ENCODE measurements at places on chromosomes 1 and 21. TPM values are rescaled to one million over a fixed set of nuclear protein-coding genes. Genes with fewer than 3 reads are reported as not detected.
A peak's percentile ranks its signal among the peaks of the same experiment; 100 is the strongest.

GRCh38 chr1:228363686-228364067, 43.0 kb downstream of the TRIM11 start:
- no peaks in the 10 kb centered on the region for H3K36me3 ChIP-seq
- DNase-seq: no peak
- H3K27me3 ChIP-seq: no peaks in the 10 kb centered on the region
- H3K27ac ChIP-seq: no peak overlapping the region

DNA sequence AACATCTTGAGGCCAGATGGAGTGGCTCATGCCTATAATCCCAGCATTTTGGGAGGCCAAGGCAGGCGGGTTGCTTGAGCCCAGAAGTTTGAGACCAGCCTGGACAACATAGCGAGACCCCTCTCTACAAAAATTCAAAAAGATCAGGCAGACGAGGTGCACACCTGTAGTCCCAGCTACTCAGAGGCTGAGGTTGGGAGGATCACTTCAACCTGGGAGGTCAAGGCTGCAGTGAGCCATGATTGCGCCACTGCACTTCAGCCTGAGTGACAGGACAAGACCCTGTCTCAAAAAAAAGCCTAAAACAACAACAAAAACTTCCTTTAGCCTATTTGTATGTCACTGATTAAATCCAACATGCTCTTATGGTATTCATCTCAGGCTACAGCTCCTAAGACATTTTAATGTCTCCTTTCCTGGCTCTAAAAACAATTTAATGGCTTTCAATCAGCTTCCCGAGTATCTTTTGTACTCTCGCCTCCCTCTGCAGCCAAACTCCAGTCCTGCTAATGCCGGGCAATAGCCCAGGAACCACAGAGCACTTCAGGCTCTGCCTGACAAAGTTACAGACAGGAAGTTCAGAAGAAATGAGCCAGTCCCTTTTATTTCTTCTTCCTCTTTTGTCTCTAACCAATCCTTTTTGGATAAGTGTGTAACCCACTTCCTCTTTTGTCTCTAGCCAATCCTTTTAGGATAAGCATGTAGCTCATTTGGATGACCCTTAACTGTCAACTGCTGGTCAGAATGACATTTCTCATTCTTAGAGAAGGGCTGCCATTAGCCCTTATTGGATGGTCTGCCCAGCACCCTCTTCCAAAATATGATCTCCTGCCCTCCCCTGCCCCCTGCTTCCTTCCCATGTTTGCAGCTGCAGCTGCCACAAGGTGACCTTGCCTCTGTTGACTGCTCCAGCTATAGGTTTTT, 6.6 kb upstream of the DOP1B start:
- peak overlapping the region; percentile 35 for H3K27ac ChIP-seq
- H3K4me1 ChIP-seq: peaks cover 12% of the 10 kb centered on the region
- no peak for DNase-seq
- H3K4me3 ChIP-seq: no peak overlapping the region

DNA sequence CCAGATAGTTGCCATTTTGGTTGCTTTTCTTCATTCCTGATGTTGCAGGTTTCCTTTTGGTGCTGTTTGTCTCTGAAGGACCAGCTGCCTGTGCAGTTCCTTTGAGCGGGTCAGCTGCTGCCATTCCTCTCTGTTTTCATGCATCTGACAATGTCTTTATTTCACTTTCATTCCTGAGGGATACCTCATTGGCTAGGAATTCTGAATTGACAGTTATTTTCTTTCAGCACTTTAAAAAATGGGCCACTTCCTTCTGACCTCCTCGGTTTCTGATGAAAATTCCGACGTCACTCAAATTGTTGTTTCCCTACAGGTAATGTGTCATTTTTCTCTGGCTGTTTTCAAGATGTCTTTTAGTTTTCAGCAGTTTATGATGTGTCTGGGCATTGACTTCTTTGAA, 24.8 kb downstream of the CCSAP start:
- no peak for DNase-seq
- H3K36me3 ChIP-seq: peaks cover 15% of the 10 kb centered on the region
- no peak overlapping the region for H3K27ac ChIP-seq
- H3K4me3 ChIP-seq: no peak overlapping the region
- H3K27me3 ChIP-seq: no peaks in the 10 kb centered on the region
- H3K4me1 ChIP-seq: no peaks in the 10 kb centered on the region

DNA sequence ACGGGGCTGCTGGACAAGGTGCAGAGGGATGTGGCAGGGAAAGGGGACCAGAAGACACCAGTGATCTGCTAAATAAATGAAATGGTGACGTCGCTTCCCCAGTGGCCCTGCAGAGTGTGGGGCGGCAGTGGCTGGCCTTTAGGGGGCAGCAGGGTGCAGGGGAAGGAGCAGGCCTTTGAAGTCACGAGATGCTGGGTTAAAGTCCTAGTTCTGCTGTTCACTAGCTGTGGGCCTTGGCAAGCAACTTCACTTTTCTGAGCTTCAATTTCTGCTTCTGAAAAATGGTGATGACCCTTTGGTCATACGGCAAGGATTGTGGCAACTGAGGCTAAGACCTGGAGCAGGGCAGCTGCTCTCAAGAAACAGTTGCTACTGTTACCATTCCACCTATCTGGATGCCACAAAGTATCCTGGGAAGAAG, 9.2 kb upstream of the GALE start:
- no peaks in the 10 kb centered on the region for H3K27me3 ChIP-seq
- H3K36me3 ChIP-seq: no peaks in the 10 kb centered on the region
- no peak overlapping the region for H3K27ac ChIP-seq
- peaks cover 5% of the 10 kb centered on the region for H3K4me1 ChIP-seq
- DNase-seq: peak; percentile 82

DNA sequence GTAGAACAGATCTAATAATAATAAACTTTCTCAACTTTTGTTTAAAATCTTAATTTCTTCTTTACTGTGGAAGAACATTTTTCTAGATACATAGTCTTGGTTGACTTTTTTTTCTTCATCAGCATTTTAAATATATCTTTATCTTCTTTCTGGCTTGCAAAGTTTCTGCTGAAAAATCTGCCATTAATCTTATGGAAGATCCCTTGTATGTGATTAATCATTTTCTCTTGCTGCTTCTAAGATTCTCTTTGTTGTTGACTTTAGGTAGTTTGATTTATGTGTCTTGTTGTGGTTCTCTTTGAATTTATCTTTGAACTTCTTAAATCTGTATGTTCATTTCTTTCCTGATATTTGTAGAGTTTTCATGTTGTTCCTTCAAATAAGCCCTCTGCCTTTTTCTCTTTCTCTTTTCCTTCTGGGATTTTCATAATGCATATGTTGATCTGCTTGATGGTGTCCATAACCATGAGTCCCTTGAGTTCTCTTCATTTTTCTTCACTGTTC, 657.6 kb upstream of the CXADR start:
- H3K4me3 ChIP-seq: no peak overlapping the region
- no peak for DNase-seq
- H3K36me3 ChIP-seq: no peaks in the 10 kb centered on the region
- H3K27ac ChIP-seq: no peak overlapping the region
- H3K4me1 ChIP-seq: no peaks in the 10 kb centered on the region

- H3K4me1 ChIP-seq: no peaks in the 10 kb centered on the region
- DNase-seq: no peak
- no peaks in the 10 kb centered on the region for H3K36me3 ChIP-seq
- no peak overlapping the region for H3K27ac ChIP-seq
These were observed 22.5 kb upstream of the SIKE1 start for GRCh38 chr1:114803001-114803400.

DNA sequence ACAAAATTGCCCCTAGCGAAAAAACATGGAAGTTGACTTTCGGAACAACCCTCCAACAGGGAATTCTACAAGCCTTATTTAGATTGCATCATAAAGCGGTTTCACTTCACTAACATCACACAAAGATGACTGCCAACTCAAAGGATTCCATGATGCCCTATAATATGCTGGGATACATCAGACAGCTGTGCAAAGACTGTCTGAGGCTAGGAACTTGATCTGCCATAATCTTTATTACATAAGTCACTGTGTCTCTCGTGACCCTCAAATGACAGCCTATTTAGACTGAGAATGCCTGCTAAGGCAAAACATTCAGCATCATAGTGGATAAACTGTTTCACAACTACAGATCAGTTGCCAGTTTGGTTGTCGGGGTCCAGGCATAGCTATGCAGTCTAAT, 23.8 kb downstream of the FH start:
- H3K27me3 ChIP-seq: no peaks in the 10 kb centered on the region
- H3K4me1 ChIP-seq: no peaks in the 10 kb centered on the region
- no peak overlapping the region for H3K4me3 ChIP-seq
- H3K27ac ChIP-seq: no peak overlapping the region
- peaks cover 34% of the 10 kb centered on the region for H3K36me3 ChIP-seq
- no peak for DNase-seq

DNA sequence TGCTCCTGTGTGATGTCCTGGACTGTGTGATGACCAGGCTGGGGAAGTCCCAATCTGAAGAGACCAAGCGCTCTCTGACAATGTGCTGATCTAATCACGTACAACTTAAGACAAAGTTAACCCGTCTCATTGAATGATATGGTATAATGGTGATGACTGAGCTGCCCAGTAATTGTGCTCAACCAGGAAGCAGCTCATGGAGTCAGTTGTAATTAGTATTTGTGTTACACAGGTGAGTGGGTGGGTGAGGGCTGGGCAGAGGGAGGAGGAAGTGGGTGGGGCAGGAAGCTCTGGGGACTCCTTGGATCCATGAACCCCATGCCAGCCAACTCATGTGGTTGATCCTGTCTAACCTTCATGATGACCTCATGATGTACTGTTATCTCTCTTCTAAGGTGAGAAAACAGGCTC, 8.7 kb upstream of the ECE1 start:
- DNase-seq: no peak
- H3K36me3 ChIP-seq: peaks cover 21% of the 10 kb centered on the region
- no peaks in the 10 kb centered on the region for H3K27me3 ChIP-seq
- H3K4me1 ChIP-seq: peaks cover 74% of the 10 kb centered on the region
- peak overlapping the region; percentile 2 for H3K4me3 ChIP-seq

- H3K36me3 ChIP-seq: no peaks in the 10 kb centered on the region
- no peaks in the 10 kb centered on the region for H3K27me3 ChIP-seq
- no peaks in the 10 kb centered on the region for H3K4me1 ChIP-seq
- H3K27ac ChIP-seq: no peak overlapping the region
- H3K4me3 ChIP-seq: no peak overlapping the region
- DNase-seq: no peak
These were observed 19.2 kb upstream of the VASH2 start for GRCh38 chr1:212930986-212931678.

DNA sequence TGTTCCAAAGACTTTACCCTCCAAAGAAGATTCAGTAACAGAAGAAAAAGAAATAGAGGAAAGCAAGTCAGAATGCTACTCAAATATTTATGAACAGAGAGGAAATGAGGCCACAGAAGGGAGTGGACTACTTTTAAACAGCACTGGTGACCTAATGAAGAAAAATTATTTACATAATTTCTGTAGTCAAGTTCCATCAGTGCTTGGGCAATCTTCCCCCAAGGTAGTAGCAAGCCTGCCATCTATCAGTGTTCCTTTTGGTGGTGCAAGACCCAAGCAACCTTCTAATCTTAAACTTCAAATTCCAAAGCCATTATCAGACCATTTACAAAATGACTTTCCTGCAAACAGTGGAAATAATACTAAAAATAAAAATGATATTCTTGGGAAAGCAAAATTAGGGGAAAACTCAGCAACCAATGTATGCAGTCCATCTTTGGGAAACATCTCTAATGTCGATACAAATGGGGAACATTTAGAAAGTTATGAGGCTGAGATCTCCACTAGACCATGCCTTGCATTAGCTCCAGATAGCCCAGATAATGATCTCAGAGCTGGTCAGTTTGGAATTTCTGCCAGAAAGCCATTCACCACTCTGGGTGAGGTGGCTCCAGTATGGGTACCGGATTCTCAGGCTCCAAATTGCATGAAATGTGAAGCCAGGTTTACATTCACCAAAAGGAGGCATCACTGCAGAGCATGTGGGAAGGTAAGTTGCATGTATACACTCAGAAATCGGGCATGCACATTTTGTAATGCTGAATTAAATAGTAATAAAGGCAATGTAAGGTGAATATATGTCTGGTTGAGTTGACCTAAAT, 97.2 kb downstream of the ZFYVE9 start:
- no peak overlapping the region for H3K4me3 ChIP-seq
- H3K36me3 ChIP-seq: peaks cover 2% of the 10 kb centered on the region
- no peaks in the 10 kb centered on the region for H3K27me3 ChIP-seq
- peaks cover 1% of the 10 kb centered on the region for H3K4me1 ChIP-seq

GRCh38 chr1:168112673-168113305, 23.9 kb downstream of the GPR161 start:
- H3K27me3 ChIP-seq: no peaks in the 10 kb centered on the region
- peak; percentile 73 for DNase-seq
- H3K36me3 ChIP-seq: peaks cover 1% of the 10 kb centered on the region
- H3K27ac ChIP-seq: no peak overlapping the region
- H3K4me3 ChIP-seq: no peak overlapping the region

- no peaks in the 10 kb centered on the region for H3K27me3 ChIP-seq
- no peak for DNase-seq
- no peak overlapping the region for H3K27ac ChIP-seq
- H3K36me3 ChIP-seq: peaks cover 3% of the 10 kb centered on the region
- H3K4me1 ChIP-seq: peaks cover 33% of the 10 kb centered on the region
These were observed 35.1 kb downstream of the MPZL1 start for GRCh38 chr1:167756730-167757405.

GRCh38 chr21:31781737-31782136, 49.8 kb upstream of the SCAF4 start:
- peaks cover 3% of the 10 kb centered on the region for H3K27me3 ChIP-seq
- no peak overlapping the region for H3K4me3 ChIP-seq
- H3K36me3 ChIP-seq: no peaks in the 10 kb centered on the region
- DNase-seq: no peak
- peaks cover 3% of the 10 kb centered on the region for H3K4me1 ChIP-seq

GRCh38 chr1:85420199-85420598, 44.8 kb downstream of the DDAH1 start:
- no peaks in the 10 kb centered on the region for H3K27me3 ChIP-seq
- H3K4me1 ChIP-seq: no peaks in the 10 kb centered on the region
- no peak overlapping the region for H3K27ac ChIP-seq
- H3K36me3 ChIP-seq: peaks cover 1% of the 10 kb centered on the region
- H3K4me3 ChIP-seq: no peak overlapping the region
- DNase-seq: no peak

GRCh38 chr1:47222476-47222875, 9.5 kb downstream of the TAL1 start:
- no peak overlapping the region for H3K4me3 ChIP-seq
- H3K27me3 ChIP-seq: peaks cover 19% of the 10 kb centered on the region
- H3K36me3 ChIP-seq: no peaks in the 10 kb centered on the region
- H3K27ac ChIP-seq: no peak overlapping the region
- H3K4me1 ChIP-seq: peaks cover 2% of the 10 kb centered on the region
- DNase-seq: no peak

Gene PLA2G2F
- total RNA-seq: not detected

Gene ETNK2
- 1.5 TPM for total RNA-seq

Gene SPRR2F
- total RNA-seq: not detected

Gene MNDA
- not detected for total RNA-seq

Gene PRAMEF12
- not detected for total RNA-seq

Gene SEC16B
- total RNA-seq: not detected

Gene DTL
- 101 TPM for total RNA-seq
